ENCODE measurements at places on chromosomes 1 and 21.

DNA sequence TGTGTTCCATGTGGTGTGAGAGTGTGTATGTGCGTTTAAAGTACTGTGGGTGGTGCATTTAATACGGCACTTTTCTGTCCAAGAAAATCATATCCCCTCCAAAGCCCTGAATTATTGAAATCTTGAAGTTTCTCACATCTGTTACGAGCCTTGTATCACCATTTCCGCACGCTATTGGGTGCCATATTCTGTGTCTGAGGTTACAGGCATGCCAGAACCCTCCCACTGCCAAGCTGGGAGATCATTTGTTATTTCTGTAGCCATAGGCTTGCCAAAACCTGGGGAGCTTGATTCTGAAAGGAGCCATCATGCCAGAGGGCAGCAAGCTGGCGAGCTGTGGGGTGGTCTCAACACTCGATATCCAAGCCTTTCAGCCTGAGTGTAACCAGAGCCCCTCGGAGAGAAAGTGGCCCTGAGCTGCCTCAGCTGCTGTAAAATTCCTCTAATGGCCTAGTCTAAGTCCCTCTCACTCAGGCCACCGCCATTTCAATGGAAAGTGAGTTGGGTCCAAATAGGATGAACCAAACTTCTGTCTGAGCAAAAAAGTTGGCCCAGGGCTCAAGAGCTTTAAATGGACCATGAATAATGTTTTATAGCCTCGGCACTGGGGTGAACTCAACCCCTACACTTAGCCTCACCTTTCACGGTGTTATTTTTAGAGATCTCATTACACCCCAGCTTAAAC lies 298.4 kb upstream of the DUSP10 start:
- DNase-seq = no peak

- DNase-seq = no peak
These were observed 250.5 kb upstream of the PKN2 start for GRCh38 chr1:88433556-88433955.

- DNase-seq = no peak
These were observed 120.3 kb upstream of the ATP1A1 start for GRCh38 chr1:116252785-116253184.

GRCh38 chr1:237197470-237198425 lies 155.8 kb downstream of the RYR2 start:
- no peak for DNase-seq

GRCh38 chr1:17404034-17404684 lies 32.2 kb downstream of the PADI6 start:
- DNase-seq = no peak

GRCh38 chr1:153360592-153361479 lies 3.2 kb downstream of the S100A9 start:
- DNase-seq = no peak

- DNase-seq = no peak
These were observed at the start of gene CHIA for GRCh38 chr1:111290630-111291029. CHIA (plus strand) TSS chr1:111290851; CDS start chr1:111310468, 19,617 bp downstream.

DNA sequence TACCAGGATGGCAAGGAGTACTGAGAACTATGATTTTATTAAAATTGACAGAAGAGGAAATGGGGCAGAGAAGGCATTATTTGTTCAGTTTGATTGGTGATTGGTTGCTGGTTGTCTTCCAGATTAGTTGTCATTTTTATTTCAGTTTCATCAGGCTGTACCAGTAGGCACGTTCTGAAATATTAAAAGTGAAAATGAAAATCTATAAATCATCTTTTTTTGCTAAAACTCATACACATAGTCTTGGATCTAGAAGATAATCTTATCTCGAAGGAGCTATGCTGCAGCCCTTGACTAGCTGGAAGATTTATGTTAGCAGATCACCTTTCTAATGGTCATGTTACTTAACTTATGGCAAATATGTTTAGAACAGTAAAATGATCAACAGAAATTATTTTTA lies 29.0 kb downstream of the NEK7 start:
- no peak for DNase-seq

DNA sequence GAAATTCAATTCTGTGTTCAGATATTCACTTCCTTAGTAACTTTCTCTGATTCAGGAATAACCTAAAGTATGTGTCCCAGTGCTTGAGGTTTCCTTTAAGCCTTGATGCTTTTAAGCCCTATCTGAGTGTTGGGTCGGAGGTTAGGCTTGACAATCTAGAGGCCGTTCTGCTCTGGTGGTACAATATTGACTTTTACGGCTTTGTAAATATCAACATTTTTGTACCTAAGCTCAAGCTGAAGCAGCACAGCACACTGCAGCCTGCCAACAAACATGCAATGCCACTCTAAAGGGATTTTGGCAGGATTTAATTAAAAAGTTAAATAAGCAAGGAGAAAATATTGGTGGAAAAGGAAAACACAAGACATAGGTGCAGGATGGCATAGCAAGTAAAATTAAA lies 279.2 kb downstream of the NEGR1 start:
- DNase-seq = no peak

DNA sequence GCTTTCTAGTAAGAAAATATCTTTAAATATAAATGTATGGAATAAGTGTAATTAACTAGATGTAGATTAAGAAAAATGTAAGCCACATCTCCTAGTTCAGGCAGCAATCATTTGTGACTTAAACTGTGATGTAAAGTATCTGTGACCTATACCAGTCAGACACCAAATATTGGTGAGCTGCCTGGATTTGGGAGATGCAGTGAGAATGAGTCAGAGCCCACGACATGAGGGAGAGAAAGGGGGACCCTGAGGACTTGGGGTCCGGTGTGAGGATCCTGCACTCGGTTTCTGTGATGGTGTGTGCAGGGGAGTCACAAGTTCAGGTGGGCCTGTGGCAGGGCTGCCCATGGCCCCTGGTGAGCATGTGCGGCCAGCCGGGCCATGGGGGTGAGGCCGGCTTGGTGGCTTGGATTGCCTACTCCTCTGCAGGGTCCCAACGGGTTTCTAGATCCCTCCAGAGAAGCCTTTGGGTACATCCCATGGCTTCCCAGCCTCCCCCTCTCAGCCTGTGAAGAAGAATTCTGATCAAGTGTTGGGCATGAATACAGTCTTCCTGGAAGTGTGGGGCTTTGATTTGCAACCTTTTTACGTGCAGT lies 19.0 kb upstream of the ABCG1 start:
- no peak for DNase-seq

GRCh38 chr21:46471514-46471913 lies 12.8 kb downstream of the DIP2A start:
- DNase-seq = no peak

DNA sequence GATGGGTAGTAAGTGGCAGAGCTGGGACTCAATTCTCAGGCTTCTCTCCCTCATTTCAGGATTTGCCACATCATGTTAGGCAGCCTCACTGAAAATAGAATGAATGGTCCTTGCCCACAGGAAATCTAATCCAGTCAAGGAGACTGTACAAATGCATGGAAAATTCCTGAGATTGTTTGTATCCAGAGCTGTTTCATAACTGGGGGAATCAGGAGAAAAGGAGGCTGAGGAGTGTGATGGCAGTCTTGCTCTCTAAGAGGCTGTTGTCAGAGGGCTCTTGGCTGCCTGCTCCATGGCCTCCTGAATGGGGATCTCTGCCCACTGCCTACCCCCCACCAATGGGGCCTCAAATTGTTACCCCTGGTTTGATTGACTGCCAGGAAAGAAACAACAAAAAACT lies 141.9 kb upstream of the TNR start:
- no peak for DNase-seq

DNA sequence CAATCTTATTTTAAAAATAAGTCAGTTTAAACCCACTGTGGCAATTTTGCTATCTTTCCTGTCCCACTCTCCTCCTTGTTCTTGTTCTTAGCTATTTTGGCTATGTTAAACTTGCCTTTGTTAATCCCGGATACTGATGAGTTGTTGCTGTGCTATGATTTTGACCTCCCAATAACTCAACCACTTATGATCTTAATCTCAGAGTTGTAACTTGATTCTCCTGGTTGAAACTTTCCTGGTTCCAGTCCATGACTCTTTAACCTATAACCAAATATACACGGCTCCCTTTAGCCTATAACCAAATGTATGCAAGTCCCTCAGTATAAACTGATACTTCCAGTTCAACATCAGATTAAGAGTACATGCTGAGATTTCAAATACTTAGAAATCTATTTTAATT lies 15.6 kb upstream of the ACADM start:
- no peak for DNase-seq

- DNase-seq = no peak
These were observed 395.5 kb downstream of the USP25 start for GRCh38 chr21:16125274-16125673.

- no peak for DNase-seq
These were observed 213.3 kb upstream of the ZRANB2 start for GRCh38 chr1:71294178-71294577.
